ENCODE measurements at places on chromosomes 5 and 9.

GRCh38 chr5:142800776-142801494, 30.8 kb downstream of the ARHGAP26 start:
- no peak for DNase-seq

- DNase-seq, result peak; percentile 68
Observed at GRCh38 chr5:52800394-52801213, 12.9 kb downstream of the ITGA1 start.

DNA sequence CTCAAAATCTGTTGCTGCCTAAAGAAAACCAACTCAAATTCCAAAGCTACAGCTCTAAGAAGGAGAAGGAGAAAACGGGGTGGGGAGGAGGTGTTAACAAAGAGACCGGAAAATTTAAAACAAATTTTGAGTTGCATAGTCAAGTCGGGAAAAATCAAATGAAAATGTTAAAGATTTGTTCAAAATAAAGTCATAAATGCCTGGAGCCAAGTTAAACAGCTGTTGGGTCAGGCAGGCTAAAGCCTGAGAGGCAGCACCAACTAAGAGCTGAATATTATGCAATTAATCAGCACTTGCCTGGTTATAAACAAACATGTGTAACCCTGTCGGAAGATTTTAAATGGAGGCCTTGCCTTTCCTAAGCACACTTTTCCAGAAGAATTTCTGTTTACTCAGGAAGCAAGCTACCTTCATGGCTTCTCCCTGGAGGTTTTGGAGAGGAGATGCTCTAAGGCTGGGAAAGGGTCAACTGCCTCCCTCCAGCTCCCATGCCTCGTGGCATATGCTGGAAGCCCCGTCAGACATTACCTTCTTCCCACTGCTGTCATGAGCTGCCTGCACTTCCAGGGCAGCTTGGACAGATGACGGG, 270.5 kb downstream of the DMRT2 start:
- DNase-seq, result no peak

DNA sequence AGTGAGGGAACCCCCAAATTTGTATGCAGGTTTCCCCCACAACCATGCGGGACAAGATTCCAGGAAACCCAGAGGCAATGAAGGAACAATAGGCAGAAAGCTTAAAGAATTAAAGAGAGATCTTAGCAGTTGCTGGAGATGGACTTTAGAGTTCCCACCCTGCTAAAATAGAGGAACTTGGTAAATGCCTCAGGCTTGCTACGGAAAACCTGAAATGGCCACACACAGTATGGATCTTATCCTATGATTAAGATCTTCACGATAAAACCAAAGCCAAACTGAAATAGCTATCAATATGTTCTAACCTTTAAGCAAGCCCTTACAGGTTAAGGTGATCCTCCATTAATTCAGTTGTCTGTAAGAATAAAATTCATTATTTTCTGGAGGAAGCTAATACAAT, 148.3 kb downstream of the RANBP17 start:
- DNase-seq, result no peak

DNA sequence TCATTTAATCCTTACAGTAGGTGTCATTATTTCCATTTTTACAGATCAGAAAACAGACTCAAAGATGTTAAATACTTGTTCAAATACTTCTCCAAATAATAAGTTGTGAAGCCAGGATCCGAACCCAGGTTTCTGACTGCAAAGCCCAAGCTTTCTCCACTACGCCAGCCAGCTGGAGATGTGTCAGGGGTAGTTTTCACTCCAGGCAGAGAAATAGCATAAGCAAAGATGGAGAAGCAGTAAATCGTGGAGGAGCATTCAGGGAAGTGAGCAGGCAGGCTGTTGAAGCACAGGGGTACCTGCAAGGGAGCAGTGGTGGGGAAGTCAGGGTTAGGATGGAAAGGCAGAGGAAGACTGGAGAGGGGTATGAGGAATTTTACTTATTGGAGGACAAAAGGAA, 2.9 kb downstream of the TLN1 start:
- DNase-seq, result no peak

- DNase-seq, result no peak
Observed at GRCh38 chr9:127941062-127941960, 3.7 kb upstream of the DPM2 start.

All from H4 (cell line).